ENCODE measurements at places on chromosomes 5 and 9. TPM values are rescaled to one million over a fixed set of nuclear protein-coding genes. Genes with fewer than 3 reads are reported as not detected.

- H3K27ac ChIP-seq: no peak overlapping the region
- H3K4me1 ChIP-seq: peaks cover 12% of the 10 kb centered on the region
- H3K4me3 ChIP-seq: no peak overlapping the region
- DNase-seq: no peak
- H3K36me3 ChIP-seq: no peaks in the 10 kb centered on the region
Observed at GRCh38 chr9:89721176-89721700, 116.4 kb downstream of the GADD45G start.

GRCh38 chr5:98248949-98249348 is 524.5 kb upstream of the RGMB start:
- no peaks in the 10 kb centered on the region for H3K36me3 ChIP-seq
- no peak overlapping the region for H3K27ac ChIP-seq
- H3K27me3 ChIP-seq: no peaks in the 10 kb centered on the region
- DNase-seq: no peak
- H3K4me3 ChIP-seq: no peak overlapping the region
- H3K4me1 ChIP-seq: no peaks in the 10 kb centered on the region

- no peaks in the 10 kb centered on the region for H3K4me1 ChIP-seq
- no peaks in the 10 kb centered on the region for H3K27me3 ChIP-seq
- no peak overlapping the region for H3K4me3 ChIP-seq
- no peaks in the 10 kb centered on the region for H3K36me3 ChIP-seq
- H3K27ac ChIP-seq: no peak overlapping the region
Observed at GRCh38 chr9:78112406-78112805, 80.8 kb upstream of the GNAQ start.

GRCh38 chr5:150623152-150623877 is 17.1 kb upstream of the SYNPO start:
- H3K27ac ChIP-seq: no peak overlapping the region
- DNase-seq: no peak
- H3K4me3 ChIP-seq: no peak overlapping the region
- H3K27me3 ChIP-seq: peaks cover 54% of the 10 kb centered on the region

DNA sequence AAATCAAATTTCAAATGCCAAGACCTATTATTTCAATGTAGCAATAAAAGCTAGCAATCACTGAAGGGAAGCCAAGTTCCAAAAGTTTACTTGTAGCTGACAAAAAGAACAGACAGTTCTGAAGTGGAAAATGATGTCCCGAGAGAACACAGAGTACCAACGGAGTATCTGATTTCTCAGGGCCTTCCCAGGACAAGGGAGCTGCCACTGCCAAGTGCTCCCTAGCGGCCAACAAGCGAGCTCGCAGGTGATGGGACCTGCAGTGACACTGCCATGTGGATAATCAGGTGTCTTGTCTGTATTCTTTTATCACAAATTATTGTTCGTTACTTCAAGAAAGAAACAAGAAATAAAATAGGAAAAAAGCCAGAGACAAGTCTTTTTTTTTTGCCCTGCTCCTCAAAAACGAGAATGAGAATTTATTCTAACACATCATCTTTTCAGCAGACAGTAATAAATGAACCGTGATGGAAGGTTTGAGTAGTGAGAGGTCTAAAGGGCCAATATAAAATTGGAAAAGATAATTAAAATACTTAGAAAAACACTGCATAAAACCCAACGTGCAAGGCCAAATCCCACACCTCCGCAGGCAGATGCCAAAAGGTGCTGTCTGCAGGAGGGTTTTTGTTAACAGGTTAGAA is 159.4 kb downstream of the MYO10 start:
- H3K36me3 ChIP-seq: peaks cover 17% of the 10 kb centered on the region
- peaks cover 4% of the 10 kb centered on the region for H3K4me1 ChIP-seq
- no peak overlapping the region for H3K4me3 ChIP-seq
- no peak overlapping the region for H3K27ac ChIP-seq

DNA sequence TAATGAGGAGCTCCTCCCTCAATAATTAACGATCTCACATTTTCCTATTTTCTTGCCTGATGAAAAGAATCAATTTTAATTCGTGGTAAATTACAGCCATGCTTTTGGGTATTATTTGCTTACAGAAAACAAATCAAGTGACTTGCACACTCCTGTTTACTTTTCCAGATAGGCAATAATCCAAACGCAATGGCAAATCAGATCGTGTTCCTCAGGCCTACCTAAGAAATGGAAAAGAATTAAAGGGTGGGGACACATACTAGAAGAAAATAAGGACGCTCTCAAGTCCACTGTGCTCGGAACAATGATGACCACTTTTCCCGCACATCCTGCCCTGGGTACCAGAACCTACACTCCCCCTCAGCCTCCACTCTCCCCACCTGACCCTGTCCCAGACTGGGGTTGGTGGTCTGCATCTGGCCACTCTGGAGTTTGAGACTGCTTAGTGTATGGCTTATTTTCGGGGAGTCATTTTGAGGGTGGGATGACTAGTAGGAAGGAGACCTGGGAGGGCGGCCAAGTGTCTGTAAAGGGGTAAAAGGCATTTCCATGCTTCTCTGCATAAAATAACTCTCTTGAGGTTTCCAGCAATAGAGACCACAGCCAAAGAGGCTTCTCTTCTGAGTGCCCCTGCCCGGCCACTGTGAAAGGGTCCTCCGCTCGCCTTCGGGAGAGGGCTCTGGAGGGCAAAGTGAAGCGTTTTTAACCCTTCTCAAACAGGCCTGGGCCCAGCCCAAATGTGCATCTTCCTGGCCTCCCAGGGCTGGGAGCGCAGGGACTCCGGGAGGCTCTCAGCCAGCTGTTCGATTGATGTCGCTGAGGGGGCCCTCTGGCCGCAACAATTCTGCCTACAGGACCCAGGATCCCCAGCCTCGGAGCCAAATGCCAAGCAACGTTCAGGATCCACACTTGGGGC is 4.5 kb upstream of the OTP start:
- H3K36me3 ChIP-seq: no peaks in the 10 kb centered on the region
- peaks cover 7% of the 10 kb centered on the region for H3K4me1 ChIP-seq
- H3K4me3 ChIP-seq: no peak overlapping the region

DNA sequence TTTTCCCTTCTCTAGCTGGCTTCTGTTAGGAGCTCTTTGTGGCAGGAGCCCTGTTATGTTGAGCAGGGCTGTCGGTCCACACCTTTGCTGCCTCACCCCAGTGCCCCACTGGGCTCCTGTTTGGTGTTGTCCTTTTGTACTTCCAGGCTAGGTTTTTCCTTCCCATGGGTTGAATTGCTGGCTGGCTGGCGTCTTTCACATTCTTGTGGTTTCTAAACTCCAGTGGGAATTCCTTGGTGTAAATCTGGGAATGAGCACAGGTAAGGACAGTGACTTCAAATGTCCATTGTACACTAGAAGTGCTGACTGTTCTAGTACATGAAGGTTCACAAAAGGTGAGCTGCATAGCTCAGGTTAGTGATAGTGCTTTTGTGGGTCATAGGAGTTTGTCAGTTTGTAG is 30.4 kb downstream of the RASGRF2 start:
- DNase-seq: no peak
- no peak overlapping the region for H3K27ac ChIP-seq
- no peak overlapping the region for H3K4me3 ChIP-seq

GRCh38 chr9:98148486-98148885 is 29.5 kb upstream of the TRIM14 start:
- no peak overlapping the region for H3K4me3 ChIP-seq
- no peaks in the 10 kb centered on the region for H3K36me3 ChIP-seq
- H3K27ac ChIP-seq: peak overlapping the region; percentile 62
- DNase-seq: no peak
- H3K4me1 ChIP-seq: peaks cover 9% of the 10 kb centered on the region
- H3K27me3 ChIP-seq: no peaks in the 10 kb centered on the region

DNA sequence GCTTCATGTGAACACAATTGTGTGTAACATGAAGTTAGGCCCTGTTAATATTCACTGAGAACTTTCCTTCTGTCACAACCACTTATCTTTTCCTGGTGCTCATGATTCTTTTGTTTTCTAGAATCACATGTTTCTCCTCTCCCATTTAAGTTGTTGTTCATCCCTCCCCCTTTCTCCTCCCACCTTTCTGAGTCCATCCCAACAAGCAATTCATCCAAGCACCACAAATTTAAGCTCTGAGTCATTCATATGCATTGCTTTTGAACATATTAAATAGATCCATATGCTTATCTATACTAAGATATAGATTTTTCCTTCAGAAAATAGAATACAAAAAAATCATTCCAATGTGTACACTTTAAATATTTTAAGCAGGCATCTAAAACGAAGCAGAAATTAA is 75.2 kb upstream of the NFIB start:
- H3K4me1 ChIP-seq: no peaks in the 10 kb centered on the region
- H3K27me3 ChIP-seq: no peaks in the 10 kb centered on the region
- H3K4me3 ChIP-seq: no peak overlapping the region
- no peaks in the 10 kb centered on the region for H3K36me3 ChIP-seq
- no peak overlapping the region for H3K27ac ChIP-seq

SPOCK1 gene
- 32.9 TPM for total RNA-seq

DOCK8 gene
- total RNA-seq: 5.7 TPM

MAN2A1 gene
- total RNA-seq: 41.9 TPM

RXRA gene
- total RNA-seq: 64.8 TPM

SELENOP gene
- total RNA-seq: 86.3 TPM

All from progenitor cell of endocrine pancreas (in vitro differentiated cells).